Suppressor macrophage (primary cell): ENCODE measurements at places on chromosomes 7 and 10.

- peak; percentile 88 for DNase-seq
Observed at GRCh38 chr10:5659702-5660528, 6.5 kb downstream of the ASB13 start.

- DNase-seq = no peak
Observed at GRCh38 chr10:4617589-4617988, 208.4 kb upstream of the AKR1E2 start.

DNA sequence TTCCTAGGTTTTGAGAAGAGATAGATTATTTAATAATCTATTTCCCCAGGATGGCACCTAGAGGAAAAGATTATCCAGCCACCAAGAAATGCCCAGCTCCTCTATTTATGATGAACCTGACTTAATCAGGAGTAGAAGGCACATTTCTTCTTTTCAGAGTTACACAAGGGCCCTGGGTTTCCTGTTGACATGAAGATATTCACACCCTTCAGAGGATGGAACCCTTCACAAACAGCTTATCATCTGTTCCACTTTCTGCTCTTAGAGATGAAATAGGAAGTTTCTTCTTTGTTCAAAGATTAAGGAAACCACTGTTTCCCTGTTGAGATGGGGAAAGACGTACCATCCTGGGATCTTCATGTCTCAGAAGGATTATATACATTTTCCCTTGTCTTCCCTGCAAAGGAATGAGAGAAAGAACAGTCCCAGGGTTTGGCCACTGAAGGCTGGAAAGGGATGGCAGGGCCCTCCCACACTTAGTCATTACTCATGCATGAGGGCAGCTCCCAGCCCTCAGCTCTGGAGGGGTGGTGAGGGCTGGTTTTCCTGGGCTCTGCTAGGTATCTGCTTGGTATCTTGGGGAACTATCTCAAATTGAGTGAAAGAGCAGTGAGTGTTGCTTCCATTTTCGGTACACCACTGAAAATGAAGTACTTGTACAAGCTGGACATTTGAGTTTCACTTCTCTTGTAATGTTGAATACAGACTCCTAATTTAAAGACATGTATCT is 64.0 kb downstream of the MTPAP start:
- DNase-seq = peak; percentile 23

GRCh38 chr7:12708314-12708713 is 20.9 kb downstream of the ARL4A start:
- no peak for DNase-seq

DNA sequence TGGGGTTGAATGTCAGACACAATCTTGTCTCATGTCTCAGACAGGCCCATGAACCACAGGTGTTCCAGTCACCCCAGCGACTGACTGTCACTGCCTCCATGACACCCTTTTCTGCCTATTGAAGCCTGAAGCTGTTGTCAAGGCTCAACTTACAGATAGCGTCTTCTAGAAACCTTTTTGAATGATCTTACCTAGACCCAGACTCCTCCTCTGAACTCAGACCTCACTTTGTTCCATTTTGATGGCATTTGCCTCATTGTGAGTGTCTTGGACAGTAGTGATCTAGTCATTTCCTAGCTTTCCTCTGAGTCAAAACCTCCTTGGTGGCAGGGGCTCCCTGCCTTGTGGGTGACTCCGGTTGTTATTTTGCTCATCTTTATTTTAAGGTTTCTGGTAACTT is 98.3 kb upstream of the AGK start:
- no peak for DNase-seq

DNA sequence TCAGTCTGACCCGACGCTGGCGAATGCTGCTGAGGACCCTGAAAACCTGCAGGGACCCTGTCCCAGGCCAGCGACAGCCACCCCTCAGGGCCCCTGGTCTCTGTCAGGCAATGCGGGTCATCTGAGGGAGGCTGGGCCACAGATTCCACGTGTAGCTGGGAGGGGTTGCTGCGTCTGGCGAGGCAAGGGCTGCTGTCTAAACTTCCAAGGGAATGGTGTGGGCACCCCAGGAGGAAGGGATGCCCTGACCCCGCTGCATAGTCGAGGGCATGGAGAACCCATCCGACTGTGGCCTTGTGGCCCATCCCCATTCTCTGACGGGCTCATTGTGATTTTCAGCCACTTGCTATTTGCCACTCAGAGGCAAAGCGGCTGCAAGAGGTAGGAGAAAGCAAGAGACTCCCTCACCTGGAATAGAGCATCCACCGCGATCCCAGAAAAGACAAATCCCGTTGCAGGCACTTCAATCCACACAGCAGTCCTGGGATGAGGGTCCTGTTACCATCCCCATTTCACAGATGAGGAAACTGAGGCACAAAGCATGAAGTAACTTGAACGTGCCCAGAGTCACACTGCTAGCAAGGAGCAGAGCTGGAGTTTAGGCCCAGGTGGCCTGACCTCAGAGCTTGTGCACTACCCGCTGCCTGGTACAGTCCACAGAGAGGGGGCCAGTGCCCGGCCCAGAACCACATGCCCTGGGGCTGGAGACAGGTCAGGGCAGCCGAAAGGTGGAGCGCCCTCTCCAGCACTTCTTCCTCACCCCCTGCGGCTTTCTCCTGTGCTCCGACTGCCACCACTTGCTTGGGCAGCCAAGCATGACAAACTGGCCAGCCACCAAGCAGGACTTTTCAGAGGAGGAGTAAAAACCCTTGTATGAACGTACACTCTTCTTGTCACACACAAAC is 163.8 kb upstream of the KLF14 start:
- no peak for DNase-seq

- DNase-seq = no peak
Observed at GRCh38 chr7:156117542-156118247, 305.4 kb upstream of the SHH start.

GRCh38 chr10:132637477-132638129 is 100.0 kb downstream of the INPP5A start:
- DNase-seq = peak; percentile 45

- no peak for DNase-seq
Observed at GRCh38 chr10:72002354-72003295, 38.4 kb downstream of the CHST3 start.

GRCh38 chr7:1226186-1226901 is 6.3 kb upstream of the UNCX start:
- DNase-seq = no peak

DNA sequence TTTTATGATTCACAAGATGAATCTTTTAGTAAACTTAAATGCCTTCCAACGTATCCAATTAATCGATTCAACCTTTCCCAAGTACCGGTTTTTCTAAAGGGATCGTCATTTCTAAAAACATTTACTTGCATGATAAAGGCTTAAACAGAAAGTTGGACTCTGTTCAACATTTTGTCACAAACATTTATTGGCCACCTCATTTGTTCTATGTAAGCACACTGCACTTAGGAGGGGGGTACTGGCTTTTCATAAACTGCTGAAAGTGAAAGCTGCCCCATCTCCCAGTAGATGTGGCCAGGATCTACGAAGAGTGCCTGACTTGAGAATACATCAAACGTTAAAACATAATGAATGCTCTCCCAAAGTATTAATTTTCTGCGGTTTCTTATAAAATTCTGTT is 37.3 kb upstream of the LAMB4 start:
- DNase-seq = no peak

GRCh38 chr7:151269511-151269910 is 21.0 kb upstream of the SMARCD3 start:
- no peak for DNase-seq

GRCh38 chr7:26815426-26815825 is 49.0 kb downstream of the SKAP2 start:
- no peak for DNase-seq

DNA sequence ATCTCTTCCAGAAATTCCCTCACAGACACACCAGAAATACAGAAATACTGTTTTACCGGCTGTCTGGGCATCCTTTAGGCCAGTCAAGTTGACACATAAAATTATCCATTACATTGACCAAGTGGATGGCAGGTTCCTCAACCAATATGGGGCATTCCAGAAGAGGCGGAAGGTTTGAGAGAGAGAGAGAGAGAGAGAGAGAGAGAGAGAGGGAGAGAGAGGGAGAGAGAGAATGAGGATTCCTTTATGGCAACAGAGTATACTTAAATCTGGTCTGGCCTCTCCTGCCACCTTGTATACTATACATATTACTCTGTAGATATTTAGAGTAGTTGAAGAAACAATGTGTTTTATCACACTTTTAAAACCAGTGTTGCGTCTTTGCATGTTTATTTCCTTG is 214.1 kb downstream of the CAMK1D start:
- DNase-seq = no peak

GRCh38 chr7:45884136-45884535 is 4.2 kb upstream of the IGFBP1 start:
- no peak for DNase-seq

DNA sequence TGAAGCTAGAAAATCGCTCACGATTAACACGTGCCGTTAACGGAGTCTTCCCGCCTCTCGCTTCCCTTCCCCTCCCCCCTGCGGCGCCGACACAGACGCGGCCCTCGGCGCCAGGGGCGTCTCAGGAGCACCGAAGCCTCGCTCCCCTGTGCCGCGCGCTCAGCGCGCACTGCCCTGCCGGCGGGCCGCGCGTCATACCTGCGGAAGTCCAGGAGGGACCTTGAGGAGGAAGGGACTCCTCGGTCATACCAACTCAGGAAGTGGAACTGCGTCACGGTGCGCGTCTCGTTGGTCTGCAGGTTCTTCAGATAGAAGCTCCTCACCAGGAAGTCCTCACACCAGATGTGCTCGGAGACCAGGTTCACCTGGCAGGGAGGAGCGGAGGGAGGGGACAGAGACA is 239.6 kb downstream of the DNAJB6 start:
- DNase-seq = no peak

GRCh38 chr10:71561003-71561574 is 158.5 kb downstream of the C10orf105 start:
- DNase-seq = no peak

GRCh38 chr10:99531026-99531695 is 1.6 kb upstream of the NKX2-3 start:
- no peak for DNase-seq

DNA sequence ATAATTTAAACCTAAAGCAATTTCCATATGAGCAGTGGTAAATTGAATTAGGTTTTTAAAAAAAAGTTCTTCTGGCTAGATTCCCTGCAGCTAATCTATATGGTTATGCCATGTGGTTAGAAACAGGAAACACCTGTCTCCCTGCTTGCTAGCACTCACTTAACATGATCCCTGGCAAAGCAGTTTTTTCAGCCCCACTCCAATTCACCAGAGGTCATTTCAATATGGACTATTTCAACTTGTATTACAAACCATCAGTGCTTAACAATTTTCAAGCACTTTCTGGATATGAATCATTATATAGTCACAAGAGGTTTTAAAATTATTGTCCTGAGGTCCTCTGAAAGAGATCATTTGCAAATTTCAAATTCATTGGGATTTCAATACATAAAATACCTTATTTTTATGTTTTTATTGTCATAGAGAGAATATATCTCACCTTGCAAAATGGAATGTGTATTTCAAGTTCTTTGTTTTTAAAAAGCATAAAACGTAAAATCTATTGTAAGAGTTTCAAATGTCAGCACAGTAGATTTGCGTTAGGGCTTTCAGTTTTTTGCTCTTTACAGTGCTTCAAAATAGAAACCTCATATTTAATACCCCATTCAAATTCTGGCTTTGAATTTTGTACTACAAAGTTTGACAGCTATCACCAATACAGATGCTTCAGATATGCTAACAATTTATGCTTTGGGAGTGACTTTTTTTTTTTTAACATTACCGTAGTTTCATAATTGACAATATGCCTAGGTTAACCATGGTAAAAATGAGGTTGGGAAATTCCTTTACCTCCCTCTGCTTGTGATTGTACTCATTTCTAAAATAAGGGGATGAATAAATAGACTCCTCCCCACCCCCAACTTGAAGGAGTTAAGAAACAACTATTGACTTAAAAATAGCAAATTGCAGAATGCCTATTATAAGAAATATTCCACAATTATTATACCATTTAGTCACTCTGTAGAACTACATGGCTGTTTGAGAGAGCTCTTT is 117.5 kb upstream of the HGF start:
- DNase-seq = peak; percentile 13

- DNase-seq = peak; percentile 22
Observed at GRCh38 chr10:15427843-15428414, 56.8 kb upstream of the FAM171A1 start.

GRCh38 chr7:106346678-106347217 is 62.0 kb upstream of the NAMPT start:
- DNase-seq = peak; percentile 83

GRCh38 chr10:72663971-72664370 is 28.0 kb upstream of the MCU start:
- peak; percentile 51 for DNase-seq

DNA sequence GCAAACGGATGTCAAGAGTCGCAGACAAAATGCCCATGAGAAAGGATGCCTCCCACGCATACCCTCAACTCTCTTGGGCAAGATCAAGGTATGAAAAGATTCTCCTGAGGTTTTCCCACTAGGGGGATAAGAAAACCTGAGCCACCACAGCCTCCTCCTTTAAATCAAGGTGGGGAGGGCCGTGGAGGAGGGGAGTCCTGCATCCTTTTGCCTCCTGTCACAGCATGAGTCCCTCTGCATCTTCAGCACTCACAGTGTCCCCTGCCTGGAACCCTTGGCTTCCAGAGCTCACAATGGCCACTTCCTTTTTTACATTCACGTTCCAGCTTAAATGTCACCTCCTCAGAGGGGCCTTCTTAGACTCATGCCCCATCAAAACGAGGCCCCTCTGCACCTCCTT is 207.6 kb downstream of the GLI3 start:
- DNase-seq = no peak

- no peak for DNase-seq
Observed at GRCh38 chr7:41918597-41918996, 215.7 kb upstream of the INHBA start.

DNA sequence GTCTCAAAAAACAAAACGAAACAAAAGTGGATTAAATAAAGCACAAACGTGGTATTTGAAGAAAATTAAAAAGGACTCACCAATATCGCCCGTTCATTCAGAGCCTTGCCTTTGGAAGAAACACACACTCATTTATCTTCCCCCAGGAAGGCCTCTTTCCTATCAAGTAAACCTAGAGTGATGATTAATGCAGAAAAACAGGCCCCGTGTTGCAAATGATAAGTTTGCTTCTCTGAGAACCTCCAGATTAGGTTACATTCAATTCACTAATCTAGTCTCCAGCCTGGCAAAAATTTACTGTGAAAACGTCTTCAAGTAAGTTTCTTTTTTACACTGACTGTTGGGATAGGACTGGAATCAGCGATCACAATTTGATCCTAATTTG is 78.0 kb upstream of the C1GALT1 start:
- no peak for DNase-seq

- no peak for DNase-seq
Observed at GRCh38 chr7:38728145-38728544, 97.0 kb upstream of the AMPH start.

GRCh38 chr10:13003004-13003403 is 1.5 kb upstream of the CCDC3 start:
- no peak for DNase-seq

- no peak for DNase-seq
Observed at GRCh38 chr7:70347463-70348254, 749.4 kb downstream of the AUTS2 start.

- no peak for DNase-seq
Observed at GRCh38 chr10:101224060-101224909, 5.0 kb downstream of the LBX1 start.

DNA sequence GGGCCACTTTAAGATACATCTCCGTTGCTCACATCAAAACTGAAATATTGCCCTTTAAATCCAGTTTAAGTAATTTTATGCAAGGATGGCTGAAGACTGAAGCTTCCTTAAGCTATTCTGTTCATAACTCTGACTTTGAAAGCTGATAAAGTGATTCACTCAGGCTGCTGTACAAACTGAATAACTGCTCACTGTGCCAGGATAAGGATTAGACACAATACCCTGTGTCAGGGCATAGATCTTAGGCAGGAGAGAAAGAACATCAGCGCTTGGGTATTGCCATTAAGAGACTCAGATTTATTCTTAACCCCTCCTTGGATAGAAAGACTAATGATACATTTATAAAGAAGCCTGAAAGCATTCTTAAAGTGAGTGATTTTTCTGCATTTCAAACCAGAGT is 614.5 kb upstream of the ZWINT start:
- DNase-seq = no peak
